ENCODE measurements at places on chromosomes 7 and 10.

GRCh38 chr10:132061030-132061429 lies 4.7 kb upstream of the JAKMIP3 start:
- DNase-seq: no peak

DNA sequence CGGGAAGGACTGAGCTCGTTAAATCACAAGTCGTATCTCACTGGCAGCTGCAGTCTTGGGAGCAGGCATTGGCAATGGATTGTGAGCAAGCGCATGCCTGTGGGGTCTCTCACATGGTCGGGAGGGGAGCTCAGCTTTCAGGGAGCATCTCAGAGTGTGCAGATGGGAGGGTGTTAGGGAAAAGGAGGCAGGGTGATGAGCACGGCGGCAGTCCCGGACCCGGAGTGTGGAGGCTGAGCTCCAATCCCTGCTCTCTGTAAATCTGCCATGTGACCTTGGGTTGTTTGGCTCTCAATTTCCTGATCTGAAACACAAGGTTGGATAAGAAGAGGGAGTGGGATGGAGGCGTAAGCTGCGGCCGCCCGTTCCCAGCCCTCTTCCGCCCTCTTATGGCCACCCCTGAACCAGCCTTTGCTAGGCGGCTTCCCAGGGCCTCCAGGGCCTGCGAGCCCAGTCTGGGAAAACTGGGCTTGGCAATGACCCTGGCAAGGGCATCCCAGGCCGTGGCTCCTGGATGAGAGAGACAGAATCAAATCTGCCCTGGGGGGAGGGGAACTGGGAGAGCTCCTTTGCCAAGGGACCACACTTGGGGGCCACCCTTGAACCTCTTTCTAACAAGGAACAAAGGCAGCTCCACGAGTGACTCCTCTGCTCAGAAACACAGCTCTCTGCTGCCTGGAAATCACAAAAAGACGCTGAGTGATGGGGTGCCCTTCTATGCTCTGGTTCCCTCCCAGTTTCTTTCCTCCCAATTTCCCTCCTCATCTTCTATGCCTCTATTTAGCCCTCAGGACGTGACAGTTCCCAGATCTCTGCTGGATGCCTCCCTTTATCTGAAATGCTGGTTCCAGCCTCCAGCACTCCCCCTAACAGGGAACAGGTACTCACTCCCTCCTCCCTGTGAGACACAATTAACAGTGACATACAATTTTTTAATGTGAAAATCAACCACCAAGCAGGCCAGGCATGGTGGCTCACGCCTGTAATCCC lies 41.7 kb upstream of the LOXL4 start:
- DNase-seq: no peak

- DNase-seq: no peak
Measured at GRCh38 chr7:1563981-1564602, 5.7 kb downstream of the PSMG3 start.

DNA sequence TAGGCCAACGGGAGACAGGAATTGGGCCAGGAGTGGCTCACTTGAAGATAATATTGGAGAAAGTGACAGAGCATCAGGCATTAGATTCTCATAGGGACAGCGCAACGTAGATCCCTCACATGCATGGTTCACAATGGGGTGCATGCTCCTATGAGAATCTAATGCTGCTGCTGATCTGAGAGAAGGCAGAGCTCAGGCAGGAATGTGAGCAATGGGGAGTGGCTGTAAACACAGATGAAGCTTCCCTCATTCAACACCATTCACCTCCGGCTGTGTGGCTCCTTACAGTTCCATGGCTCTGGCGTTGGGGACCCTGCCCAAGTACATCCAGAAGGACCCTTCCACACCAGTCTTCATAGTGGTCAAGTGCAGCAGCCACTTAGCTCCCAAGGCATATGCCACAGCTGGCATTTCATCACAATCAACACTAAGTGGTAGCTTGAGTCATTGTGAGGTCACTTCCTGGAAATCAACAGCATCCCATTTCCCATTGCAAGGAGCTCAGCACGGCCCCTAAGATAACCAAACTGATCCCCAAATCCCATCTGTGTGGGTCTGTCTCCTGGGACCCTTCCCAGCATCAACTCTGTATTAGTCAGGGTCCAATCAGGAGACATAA lies 174.5 kb downstream of the TPST1 start:
- no peak for DNase-seq

DNA sequence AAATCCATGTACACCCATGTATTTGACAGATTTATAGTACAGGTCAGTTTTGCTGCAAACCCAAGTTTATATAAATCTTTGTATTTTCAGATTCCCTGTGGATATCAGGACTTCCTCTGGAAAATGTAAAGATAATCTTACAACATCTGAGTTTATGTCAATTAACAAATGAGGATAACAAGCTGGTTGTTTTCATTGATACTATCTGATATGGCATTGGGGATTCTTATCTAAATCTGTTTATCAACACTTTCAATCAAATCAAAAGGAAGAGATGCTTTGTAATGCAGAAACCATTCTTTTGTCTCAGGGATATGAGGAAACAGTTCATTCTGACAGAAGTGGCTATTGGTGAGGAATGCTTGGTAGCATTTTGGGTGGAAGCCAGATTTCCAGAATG lies 64.9 kb upstream of the FAM204A start:
- no peak for DNase-seq

GRCh38 chr10:3790272-3790671 lies 5.3 kb upstream of the KLF6 start:
- DNase-seq: no peak

DNA sequence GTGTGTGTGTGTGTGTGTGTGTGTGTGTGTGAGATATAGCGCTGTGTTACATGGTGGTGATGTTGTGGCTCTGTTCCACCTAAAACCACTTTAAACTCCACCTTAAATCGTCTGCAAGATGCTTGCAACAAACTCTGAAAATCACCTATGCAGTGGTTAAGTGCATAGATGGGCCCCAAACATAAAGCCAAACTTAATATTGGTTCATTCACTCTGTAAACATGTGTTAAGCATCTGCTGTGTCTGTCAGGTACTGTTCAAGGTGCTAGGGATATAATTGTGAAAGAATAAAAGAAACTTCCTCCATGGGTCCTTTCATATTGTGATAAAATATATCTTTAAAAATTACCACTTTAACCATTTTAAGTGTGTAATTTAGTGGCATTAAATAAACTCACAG lies 645.4 kb upstream of the SORCS1 start:
- DNase-seq: no peak

DNA sequence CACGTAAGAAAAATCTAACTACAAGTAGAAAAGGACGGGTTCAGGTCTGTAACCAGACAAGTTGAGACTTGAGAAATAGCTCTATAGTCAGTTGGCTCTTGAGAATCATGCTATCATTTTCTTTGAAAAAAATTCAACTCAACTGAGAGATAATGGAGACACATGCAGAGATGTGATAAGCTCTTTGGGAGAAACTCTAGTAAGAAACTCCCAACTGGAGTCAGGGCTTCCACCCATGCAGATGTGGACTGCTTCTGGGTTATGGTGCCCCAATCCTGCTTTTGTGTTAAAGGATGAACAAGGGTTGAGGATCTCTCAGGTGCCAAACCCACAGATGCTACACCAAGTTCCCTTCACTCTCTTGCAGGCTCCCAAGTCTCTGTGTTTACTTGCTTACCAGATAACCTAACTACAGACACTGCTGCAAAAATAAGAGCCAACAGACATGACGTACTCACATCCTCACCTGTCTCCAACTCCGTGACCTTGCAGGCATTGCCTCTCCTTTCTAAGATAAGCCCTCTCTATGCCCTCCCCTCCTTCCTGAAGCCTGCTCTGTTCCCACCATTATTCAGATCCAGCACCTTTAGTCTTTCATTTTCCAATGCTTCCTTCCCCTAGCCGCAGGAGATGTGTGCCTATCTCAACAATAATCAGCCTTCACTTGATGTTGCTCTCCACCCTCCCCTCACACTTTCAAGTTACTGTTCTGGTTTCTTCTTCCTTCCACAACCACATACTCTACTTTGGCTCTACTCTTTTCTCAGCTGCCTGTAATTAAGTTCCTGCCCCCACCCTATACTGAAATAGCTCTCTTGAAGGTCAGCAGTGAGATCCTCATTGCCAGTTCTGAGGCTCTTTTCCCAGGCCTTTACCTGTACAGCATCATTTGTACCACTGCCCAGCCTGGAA lies 130.0 kb downstream of the ICA1 start:
- no peak for DNase-seq

- no peak for DNase-seq
Measured at GRCh38 chr7:134856091-134856490, 76.7 kb downstream of the CALD1 start.

DNA sequence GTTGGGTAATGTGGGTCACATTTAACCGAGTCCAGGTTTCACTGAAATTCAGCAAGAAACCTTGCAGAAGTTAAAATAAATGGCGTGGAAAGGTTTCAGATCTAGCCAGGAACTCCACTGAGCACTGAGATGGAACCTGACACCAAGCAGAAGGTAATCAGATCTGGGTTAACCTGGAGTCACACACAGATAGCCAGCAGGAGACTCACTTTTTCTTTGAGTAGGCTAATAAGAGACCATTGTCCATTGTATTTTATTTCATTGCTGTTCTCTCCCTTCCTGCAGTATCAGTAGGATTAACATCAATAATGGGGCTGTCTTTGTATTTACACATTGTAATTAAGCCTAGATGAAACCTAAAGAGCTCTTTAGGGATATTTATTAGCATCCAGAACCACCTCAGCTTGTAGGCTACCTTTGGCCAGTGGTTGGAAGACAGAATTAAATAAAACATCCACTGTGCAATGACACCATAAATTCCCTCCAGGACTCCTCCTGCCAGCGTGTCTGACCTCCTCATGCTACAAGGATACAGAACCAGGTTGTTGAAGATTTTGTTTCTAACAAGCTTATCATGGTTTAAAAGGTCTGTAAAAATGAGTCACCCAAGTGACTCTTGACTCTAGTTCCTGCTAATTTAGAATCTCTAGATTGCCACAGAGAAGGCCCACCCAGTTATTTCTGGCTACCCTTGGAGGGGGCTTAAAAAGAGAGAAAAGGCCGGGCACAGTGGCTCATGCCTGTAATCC lies 151.1 kb downstream of the SORCS1 start:
- DNase-seq: no peak

DNA sequence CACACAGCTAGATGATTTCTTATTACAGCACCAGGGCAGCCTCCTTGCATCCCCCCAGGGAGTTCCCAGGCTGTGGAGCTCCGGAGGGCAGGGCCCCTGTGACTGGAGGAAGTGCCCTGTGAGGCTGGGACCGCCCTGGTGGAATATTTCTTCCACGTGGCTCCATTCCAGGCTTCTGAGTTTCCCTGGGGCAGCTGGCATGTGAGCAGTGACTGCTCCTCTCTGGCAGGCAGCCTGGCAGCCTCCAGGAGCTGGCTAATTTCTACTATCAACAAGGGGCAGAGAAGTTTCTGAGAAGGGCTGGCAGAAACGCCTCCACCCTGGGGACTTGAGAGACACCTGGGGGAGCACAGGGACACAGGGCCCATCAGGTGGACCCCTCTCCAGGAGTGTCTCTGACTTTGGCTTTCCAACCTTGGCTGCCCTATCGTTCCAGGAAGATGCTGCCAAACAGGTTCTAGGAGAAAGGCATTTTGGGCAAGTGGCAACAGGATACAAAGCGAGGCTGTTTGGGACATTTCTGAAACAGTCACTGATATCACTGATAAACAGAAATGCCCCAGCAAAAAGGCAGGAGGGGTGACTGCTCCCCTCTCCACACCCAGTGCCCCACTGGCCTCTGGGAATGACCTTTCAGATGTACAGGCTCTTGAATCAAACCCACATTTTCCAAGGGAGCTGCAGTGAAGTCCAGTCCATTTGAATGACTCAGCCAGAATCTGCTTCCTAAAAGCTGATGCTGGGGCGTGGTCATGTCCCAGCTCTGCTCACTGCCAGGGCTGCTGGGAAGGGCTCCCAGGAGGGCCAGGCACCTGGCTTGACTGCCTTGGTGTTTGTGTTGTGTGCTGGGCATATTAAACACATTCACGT lies 16.1 kb downstream of the MYOF start:
- no peak for DNase-seq

DNA sequence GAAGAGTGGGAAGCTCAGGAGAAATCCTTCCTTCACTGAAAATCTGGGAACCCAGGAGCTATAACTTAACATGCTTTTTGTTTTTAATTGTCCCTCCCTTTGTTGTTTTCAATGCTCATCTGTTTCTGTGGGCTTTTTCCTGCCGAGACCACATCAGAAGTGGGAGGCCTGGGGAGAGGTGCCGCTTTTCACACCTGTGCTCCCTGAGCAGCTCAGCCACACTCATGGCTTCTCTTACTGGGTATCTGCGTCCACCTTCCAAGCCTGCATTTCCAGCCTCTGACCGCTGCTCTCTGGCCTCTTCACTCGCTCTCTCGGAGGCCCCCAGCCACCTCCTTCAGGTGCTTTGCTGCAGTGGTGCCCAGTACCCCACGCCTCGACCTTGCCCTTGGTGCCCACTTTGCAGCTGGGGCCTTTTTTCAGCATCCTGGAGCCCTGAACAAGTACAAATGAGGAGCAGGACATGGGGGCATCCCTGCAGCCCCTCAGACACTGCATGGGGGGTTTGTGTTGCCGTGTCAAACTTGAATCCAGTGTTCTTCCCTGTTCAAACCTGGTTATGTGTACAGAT lies 9.9 kb downstream of the C7orf57 start:
- DNase-seq: no peak

GRCh38 chr10:73432646-73433537 lies 469 bp downstream of the MSS51 start:
- no peak for DNase-seq

- no peak for DNase-seq
Measured at GRCh38 chr7:141436139-141436538, 115.1 kb upstream of the AGK start.

DNA sequence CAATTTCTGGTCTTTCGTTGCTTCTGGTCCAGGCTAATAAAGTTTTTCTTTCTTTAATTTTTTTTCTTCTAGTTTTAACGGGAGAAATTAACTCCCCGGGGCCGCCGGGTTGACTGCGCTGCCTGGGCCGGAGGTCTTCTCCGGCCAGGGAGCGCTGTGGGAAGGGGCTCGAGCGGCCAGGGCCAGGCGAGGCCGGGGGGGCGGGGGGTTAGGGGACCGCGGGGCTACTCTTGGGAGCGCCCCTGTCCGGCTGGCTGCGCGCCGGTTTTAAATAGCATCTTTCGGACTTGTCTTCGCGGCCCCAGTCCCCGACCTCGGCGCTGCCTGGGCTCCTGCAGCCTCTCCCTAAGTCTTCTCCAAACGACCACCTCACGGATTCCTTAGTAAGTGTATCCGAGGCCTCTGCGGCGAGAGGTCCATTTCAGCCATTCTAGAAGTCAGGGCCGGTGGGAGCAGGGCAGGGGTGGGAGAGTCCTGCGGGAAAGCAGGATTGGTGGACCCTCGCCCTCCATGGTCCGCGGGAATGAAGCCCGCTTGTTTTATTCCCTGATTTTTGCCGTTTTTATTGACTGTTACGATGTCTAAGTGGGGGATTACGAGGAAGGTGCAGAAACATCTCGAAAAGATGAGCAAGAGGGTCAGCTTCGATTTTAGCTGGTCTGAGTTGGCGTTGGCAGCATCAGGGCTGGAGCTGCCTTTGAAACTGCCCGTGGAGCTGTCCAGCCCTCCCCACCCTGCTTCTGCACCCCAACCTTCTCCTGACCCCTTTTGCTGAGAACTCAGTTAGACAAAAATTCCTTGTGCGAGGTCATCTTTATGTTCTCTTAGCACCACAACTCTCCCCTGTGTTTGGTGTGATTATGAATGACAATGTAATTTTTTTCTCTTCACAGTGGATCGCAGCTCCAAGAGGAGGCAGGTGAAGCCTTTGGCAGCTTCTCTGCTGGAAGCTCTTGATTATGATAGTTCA lies 555 bp downstream of the PHF14 start:
- DNase-seq: no peak
